Stimulated activated CD4-positive, alpha-beta T cell treated with anti-CD3 and anti-CD28 coated beads, Interleukin-12 subunit alpha, Interleukin-12 subunit beta, amount 100 ng/mL, for 24 hours (primary cell): ENCODE measurements at places on chromosomes 2 and 18.

- no peak for DNase-seq
These were observed 122.9 kb upstream of the ACVR1C start for GRCh38 chr2:157751462-157752058.

DNA sequence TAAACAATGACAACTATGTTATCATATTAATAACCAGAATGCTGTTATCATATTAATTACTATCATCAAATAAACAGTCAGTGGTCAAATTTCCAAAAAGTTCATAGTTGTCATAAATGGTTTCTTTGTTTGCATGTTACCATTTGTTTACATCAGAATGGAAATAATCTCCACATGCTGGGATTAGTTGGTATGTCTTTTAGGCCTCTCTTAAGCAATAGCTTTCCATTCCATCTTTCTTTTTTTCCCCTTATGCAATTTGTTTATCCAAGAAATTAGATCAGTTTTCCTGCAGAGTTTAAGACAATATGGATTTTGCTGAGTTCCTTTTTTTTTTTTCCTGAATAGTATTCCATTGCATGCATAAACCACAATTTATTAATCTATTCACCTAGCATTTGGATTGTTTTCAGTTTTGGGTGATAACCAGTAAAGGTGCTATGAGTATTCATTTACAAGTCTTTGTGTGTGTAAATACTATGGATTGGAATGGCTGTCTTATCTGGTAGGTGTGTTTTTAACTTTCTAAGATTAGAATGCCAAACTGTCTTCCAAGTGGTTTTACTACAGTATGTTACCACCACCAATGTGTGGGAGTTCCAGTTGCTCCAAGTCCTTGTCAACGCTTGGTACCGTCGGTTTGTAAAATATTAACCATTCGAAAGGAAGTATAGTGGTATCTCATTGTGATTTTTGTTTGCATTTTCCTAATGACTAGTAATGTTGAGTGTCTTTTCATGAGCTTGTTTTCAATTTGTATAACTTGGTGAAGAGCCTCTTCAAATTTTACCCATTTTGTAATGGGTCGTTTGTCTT, 33.3 kb upstream of the TXNDC2 start:
- no peak for DNase-seq

GRCh38 chr18:27277554-27277953, 92.4 kb upstream of the CHST9 start:
- no peak for DNase-seq

DNA sequence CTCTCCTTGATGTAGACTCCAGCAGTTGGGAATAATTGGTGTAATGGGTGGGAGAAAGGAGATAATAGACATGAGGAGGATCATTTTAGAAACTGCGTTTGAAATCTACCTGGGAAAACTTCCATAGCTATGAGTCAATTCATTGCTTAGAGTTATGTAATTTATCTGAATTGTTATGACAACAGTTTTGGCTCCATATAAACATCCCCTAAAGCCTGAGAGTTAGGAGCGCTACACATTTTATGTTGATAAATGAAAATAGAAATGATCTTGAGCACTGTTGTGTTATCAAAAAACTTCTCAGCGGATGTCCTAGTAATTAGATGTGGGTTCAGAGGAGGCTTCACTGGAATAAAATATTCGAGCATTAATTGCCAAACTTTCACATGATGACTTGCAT, 573.4 kb downstream of the TSN start:
- DNase-seq: no peak

DNA sequence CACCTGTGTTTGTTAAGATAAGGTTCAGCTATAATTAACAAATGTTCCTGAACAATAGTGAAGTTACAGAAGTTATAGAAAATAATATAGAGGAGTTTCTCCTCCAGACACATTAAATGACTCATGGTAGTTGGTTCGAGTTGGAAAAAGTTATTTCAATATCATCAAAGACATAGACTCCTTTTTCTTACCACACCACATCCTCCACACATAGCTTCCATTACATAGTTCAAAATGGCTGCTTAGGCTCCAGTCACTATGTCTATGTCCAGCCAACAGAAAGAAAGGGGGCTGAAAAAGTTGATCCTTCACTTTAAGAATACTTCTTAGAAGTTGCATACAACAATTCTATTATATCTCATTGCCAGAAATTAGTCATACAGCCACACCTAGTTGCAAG, 50.7 kb downstream of the DYNAP start:
- no peak for DNase-seq

- DNase-seq: no peak
These were observed 897.6 kb downstream of the BCL11A start for GRCh38 chr2:59655809-59656208.

DNA sequence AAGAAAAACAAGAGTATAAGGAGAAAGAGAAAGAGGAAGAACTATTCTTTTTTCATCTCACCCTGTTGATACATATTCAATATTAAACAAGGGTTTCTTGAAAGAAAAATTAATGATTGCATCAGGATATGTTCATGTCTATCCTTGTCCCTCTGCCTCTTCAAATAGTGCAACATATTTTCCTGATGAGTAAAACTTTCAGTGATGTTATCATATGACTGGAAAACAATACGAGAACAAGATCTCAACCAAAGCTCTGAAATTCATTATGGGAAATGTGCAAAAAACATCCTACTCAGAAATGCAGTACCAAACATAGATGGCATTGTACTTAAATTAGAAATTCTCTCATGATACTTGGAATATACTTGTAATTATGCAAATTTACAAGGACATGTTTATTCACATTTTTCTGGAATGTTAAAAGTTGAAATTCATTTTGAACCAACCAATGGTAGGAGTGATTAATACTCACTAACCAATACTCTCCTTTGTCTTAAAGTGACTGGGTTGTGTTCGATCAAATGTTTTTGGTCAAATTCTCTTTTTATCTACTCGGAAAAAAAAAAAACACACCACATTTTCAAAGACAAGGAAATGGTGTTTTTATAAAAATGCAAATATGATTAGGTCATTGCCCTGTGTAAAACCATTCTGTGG, 148.9 kb upstream of the GULP1 start:
- no peak for DNase-seq

GRCh38 chr2:45554742-45555140, 56.3 kb downstream of the SRBD1 start:
- DNase-seq: no peak
